ENCODE measurements at places on chromosomes 13 and 19. TPM values are rescaled to one million over a fixed set of nuclear protein-coding genes. Genes with fewer than 3 reads are reported as not detected.

The MEDAG gene
- 57.9 TPM for total RNA-seq

The TMPRSS9 gene
- 1.1 TPM for total RNA-seq

The SIGLEC5 gene
- not detected for total RNA-seq

The ONECUT3 gene
- not detected for total RNA-seq

The SOX1 gene
- not detected for total RNA-seq

The NCR1 gene
- total RNA-seq, result not detected

The KIRREL2 gene
- total RNA-seq, result 0.73 TPM
